ENCODE measurements at places on chromosomes 6 and 20.

DNA sequence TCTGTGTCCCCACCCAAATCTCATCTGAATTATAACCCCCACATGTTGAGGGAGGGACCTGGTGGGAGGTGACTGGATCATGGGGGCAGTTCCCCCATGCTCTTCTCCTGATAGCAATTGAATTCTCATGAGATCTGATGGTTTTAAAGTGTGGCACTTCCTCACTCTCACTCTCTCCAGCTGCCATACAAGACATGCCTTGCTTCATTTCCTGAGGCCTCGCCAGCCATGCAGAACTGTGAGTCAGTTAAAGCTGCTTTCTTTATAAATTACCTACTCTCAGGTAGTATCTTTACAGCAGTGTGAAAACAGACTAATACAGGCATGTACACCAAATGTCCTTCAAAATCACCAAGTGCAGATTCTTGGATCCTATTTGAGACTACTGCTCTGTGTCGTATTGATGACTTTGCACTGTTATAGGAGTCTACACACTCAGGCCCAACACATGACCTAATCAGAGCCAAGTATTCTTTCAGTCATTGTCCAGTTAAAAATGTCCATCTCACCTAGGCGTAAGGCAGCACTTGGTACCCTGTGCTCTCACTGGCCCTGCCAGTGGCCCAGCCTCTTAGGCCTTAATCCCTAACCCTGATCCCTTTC is 52.8 kb upstream of the UST start:
- DNase-seq: no peak

DNA sequence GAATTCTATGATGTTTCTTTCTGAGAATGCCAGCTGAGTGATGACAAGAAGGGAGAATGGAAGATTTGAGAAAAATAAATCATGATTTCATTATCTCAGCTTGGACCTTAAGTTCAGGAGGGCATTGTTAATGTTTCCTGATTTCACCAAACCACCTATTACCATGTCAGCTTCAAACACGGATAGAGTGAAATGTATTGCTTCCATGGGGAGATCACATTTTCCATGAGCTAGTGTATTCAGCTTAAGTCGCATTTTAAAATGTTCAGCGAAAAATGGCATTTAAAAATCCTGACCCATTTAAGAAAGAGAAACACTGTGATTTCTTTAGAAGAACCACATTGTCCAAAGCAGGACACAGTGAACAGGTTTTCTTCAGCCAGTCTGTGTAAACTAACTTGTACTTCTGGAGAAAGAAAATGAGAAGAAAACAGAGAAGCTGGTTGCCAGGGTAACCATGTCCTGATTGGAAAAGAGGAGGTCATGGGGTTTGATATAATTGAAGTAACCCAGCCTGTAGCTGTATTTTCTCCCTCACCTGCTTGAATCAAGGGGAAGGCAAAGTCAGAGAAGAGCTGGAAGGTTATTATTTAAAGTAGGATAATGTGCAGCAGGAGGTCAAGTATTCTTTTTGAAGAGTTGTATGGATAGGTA is 684.1 kb upstream of the NRSN1 start:
- DNase-seq: no peak

- DNase-seq: no peak
These were observed 414.0 kb upstream of the OPRM1 start for GRCh38 chr6:153625089-153625488.

DNA sequence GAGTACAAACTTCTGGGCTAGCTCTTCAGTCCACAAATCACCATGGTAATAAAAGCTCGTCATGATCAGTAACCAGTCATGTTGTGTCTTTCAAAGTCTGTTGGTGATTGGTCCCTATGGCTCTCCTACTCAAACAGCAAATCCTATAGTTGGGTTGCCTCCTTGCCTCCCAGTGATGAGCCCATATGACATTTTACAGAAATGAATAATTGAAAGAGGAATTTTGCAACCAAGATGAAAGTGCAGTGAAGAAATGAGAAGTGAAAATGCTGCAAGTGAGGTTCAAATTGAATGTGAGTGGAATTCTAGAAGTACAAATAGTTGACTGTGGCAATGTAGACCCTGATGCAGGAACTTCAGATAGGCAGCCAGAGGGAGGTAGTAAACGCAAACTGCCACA is 5.1 kb upstream of the SIRPD start:
- DNase-seq: no peak

GRCh38 chr6:40302856-40303454 is 284.2 kb downstream of the LRFN2 start:
- no peak for DNase-seq

GRCh38 chr20:63628246-63628975 is 1.5 kb upstream of the GMEB2 start:
- DNase-seq: peak; percentile 91

GRCh38 chr6:10400330-10400729 is 14.5 kb downstream of the TFAP2A start:
- no peak for DNase-seq

GRCh38 chr6:20126102-20126752 is 86.0 kb downstream of the MBOAT1 start:
- DNase-seq: no peak

GRCh38 chr6:154161689-154162088 is 122.6 kb downstream of the OPRM1 start:
- DNase-seq: no peak

- no peak for DNase-seq
These were observed 57.4 kb downstream of the TMC2 start for GRCh38 chr20:2593756-2594155.

DNA sequence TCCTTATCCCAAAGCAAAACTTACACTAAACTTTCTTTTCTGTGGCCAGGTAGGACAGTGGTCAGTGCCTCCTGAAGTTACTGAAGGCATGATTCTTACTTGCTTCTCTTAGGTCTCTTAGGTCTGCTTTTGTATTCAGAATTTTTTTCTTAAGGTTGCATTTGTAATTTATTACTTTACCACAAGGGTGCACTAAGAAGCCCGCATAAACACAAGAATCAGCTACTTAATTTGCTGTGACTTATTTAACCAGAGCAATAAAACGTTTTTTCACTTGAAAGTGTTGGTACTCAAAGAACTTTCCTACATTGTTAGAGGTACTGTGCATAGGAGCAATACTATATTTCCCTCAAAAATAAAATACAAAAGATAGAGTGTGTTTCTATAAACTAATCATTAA is 75.4 kb upstream of the LAMA2 start:
- no peak for DNase-seq

DNA sequence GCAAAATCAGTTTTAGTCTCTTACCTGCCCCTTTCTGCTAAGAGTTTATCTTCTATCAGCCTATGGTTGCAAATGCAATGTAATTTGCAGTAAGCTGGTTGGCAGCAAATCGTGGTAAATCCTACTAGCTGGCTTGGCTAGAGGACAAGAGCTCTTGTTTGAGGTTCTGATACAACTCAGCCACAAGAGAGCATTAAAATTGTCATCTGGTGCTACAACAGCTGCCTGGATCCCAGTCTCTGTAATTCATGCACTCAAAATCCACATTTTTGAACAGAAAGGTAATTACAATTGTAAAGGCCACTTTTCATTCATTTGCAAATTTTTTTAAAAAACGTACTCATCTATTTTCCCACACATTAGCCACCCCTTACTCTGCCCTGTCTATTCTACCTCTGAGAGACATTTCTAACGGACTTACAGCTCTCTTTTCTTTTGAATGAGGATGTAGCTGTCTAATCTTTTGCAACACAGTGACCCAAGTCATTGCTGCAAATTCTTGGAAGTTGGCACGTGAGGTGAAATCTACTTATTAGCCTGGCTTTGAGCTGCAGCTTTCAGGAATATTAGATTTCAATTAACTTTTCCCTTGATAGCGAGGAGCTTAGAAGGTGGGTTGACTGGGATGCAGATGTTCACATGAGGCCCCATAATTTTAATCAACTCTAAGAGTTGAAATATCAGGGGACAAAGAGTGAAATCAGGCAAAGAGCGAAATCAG is 54.0 kb upstream of the FAM184A start:
- DNase-seq: no peak

- DNase-seq: no peak
These were observed 67.9 kb upstream of the TGM3 start for GRCh38 chr20:2227861-2228260.

GRCh38 chr6:169738976-169739529 is 12.3 kb downstream of the DYNLT2 start:
- no peak for DNase-seq

DNA sequence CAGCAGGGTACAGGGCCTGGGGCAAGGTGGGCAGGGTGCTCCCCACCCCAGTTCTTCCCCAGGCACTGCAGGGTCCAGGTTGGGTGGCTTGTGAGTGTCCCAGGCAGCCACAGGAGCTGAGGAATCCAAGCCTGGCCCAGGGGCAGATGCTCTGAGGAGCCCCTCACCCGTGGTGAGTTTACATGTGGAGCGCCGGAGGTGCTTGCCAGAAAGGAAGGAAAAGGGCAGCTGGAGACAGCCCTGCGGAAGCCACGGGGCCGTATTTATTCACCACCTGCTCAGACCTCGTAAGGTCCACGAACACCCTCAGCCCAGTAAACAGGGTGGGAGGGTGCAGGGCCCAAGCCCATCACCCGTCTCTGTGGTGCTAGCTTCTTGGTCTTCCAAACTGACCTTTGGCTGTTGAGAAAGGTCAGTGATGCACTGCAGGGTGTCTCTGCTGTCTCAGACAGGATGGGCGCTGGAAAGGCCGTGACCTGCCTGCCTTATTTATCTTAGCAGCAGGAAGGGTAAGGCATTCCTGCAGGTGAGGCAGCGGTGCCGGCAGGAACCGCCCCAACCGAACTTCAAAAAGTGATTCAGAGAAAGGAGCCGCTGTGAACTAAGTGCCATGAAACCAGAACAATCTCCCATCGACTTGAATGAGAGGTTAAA is 4.0 kb upstream of the FRMD1 start:
- no peak for DNase-seq

GRCh38 chr6:138383776-138384175 is 6.1 kb downstream of the SMIM28 start:
- no peak for DNase-seq

- DNase-seq: no peak
These were observed 45.8 kb downstream of the AHI1 start for GRCh38 chr6:135451617-135452190.

DNA sequence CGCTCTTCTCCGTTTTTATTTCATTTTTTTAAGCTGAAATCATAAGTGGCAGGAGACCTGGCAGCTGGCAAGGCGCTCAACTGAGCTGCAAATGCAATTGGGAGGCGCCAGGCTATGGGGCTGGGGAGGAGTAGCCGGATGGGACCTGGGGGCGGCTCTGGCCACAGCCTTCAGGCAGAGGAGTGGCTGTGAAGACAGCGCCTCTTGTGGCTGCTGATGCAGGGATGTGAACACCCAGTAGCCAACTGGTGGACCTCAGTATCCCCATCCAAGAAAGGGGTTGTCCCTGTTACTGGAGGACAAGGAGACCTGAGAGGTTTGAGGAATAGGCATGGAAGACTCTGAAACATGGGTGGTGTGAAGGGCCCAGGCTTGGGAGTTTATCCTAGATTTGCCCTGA is 12.6 kb downstream of the KCNK17 start:
- no peak for DNase-seq

DNA sequence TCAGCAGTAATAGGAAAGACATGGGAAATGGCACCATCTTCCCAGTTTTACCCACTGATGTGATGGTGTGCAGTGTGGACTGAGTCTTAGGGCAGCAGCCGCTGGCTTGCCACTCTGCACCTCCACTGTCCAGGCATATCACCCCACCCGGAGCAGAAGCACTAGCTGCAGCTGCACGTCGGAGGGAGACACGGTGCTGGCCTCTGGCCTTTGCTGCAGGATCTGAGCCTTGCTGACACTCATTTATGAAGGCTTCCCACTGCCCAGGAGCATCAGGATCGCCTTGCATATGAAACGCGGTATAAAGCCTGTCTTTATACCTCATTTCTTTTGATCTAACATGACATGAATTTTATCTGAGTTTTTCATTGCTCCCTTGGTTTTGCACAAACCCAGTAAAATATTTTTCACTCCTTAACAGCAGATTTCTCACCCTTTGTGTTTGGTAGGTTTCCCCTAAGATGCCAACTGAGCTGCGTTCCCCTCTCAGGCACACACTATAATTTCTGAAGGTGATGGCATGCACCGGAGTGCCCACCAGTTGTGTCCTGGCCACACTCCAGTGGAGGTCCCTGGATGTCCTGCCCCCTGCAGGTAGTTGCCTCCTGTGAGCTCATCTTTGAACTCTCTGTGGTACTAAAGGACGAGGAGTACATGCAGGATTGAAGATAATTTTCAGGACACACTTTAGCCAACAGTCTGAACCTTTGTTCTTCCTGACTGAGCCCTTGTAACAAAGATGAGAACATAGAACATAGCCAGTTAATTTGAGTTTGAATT is 9.0 kb upstream of the EXOC2 start:
- DNase-seq: no peak

GRCh38 chr20:10216146-10216791 is 2.4 kb upstream of the SNAP25 start:
- peak; percentile 24 for DNase-seq

DNA sequence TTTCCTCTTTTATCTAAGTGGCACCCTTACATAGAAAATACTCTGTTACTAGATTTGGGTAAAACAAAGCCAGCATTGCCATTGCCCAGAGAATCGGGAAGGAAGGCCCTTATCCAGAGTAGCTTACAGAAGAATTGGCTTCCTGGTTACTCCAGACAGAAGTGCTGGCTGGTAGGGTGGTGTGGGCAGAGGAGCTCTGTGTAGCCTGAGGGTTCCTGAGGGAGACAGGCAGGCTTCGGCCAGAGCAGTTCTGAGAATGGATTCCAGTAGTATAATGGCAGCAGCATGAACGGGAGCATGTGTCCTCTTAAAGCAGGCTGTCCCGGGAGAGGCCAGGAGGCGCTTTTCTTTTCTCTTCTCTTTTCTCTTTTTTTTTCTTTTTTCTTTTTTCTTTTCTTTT is 11.9 kb downstream of the CUL9 start:
- no peak for DNase-seq

GRCh38 chr20:45469336-45470261 is at the start of gene WFDC2:
TSS of gene WFDC2 (plus strand) at chr20:45469753. CDS start at chr20:45469782, 29 bp downstream.
- no peak for DNase-seq

DNA sequence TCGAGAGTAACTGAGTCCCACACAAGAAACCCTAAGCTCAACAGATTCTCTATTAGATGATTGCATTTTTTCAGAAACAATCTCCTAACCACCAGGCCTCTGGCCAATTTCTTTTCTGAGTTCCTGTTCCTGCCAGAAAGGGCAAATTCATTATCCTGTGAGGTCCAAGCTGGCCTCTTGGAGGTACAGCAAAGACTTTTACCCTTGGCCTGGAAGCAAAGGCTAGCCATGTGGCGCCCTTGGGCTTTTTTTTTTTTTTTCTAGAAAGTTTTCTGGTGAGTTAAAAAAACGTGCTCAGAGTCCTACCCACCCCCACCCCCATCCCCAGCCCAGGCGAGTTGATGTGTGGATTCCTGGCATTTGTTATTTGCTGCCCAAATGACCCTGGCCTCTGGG is 59.0 kb upstream of the EEF1A1 start:
- no peak for DNase-seq

- DNase-seq: no peak
These were observed 1235.7 kb upstream of the MAP3K7 start for GRCh38 chr6:91822581-91822980.

GRCh38 chr6:161079566-161080262 is 88.1 kb downstream of the MAP3K4 start:
- no peak for DNase-seq

DNA sequence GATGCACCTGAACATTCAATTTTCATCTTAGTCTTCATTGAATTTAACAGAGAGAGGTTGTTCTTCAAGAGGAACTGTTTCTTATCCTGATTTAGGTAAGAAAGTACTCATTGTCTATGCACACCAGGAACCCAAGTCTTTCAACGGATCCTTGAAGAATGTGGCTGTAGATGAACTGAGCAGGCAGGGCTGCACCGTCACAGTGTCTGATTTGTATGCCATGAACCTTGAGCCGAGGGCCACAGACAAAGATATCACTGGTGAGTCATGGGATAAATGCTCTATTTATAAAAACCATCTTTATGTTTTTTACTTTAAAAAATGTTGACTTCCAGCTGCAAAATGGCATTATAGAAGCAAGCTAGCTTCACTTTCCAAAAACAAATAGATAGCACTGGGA is 10.2 kb downstream of the NQO2 start:
- no peak for DNase-seq
